T-helper 9 cell (primary cell): ENCODE measurements at places on chromosomes 16 and 17.

- DNase-seq = no peak
These were observed 43.7 kb downstream of the USP22 start for GRCh38 chr17:20999044-20999573.

GRCh38 chr16:16025214-16025968 is 76.0 kb downstream of the ABCC1 start:
- DNase-seq = peak; percentile 22

- no peak for DNase-seq
These were observed 54.7 kb upstream of the CDH11 start for GRCh38 chr16:65176603-65177002.

GRCh38 chr17:34082404-34082803 is 172.7 kb upstream of the CCL2 start:
- DNase-seq = no peak

DNA sequence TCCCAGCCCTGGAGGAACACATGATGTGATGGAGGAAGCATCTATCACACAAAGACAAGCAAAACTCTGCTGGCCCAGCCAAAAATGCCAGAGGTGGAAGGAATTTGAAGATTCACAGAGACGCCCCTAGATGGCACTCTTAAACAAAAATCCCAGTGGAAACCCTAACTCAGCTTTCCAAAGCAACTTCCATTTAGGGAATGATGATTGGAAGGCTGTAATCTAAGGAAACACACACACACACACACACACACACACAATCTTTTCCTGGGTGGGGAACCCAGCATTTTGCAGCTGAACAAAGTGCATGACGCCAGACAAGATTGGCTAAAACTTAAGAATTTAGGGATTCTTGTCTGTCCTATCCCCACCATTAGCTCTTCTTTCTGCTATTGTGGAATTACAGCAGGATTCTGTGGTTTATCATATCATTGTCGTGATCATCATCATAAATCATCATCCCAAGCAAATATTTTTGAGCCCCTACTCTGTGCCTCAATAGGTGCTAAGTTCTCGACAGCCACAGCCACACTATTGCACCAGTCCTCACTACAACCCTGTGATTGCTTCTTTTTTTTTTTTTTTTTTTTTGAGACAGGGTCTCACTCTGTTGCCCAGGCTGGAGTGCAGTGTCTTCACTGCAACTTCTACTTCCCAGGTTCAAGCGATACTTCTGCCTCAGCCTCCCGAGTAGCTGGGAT is 1.6 kb upstream of the LDAF1 start:
- no peak for DNase-seq

GRCh38 chr16:84124257-84125073 is 7.7 kb upstream of the MBTPS1 start:
- DNase-seq = no peak

DNA sequence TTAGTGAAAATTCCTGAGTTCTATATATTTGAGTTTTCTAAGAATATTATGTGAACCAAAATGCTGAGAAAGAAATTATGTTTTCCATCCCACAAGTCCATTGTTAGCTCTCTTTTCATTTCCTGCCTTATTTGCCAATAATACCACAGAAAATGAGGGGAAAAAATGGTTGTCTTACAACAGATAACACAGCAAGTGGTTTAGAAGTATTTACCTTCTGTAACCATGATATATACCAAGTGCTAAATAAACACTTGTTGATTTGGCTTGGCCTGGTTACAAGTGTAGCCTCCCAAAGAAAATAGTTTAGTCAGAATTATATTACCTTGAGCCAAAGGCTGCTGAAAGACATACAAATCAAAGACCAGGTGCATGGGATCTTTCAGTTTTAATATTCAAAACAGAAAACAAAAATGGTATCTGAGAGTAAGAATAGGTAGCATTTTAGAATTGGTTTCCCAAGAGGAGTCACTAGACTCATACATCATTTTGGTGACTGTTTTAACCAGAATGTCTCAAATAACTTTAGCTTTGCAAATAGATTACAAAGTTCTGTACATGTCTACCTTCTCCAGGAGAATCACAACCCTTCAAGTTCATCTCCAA is 439.8 kb upstream of the DYNLRB2 start:
- DNase-seq = no peak

GRCh38 chr17:41932816-41933389 is 2.5 kb downstream of the ODAD4 start:
- no peak for DNase-seq

- DNase-seq = no peak
These were observed 50.1 kb downstream of the RNF112 start for GRCh38 chr17:19461116-19461515.

GRCh38 chr17:74827800-74828199 is 31.9 kb downstream of the GRIN2C start:
- DNase-seq = no peak

GRCh38 chr17:31293581-31293980 is 3.5 kb downstream of the OMG start:
- DNase-seq = no peak

GRCh38 chr16:49528060-49528865 is 154.7 kb downstream of the C16orf78 start:
- DNase-seq = no peak

GRCh38 chr17:64129765-64130558 is at the start of gene ERN1:
Gene ERN1 (minus strand): TSS chr17:64130144. CDS start chr17:64130029, 115 bp downstream.
- DNase-seq = peak; percentile 96

DNA sequence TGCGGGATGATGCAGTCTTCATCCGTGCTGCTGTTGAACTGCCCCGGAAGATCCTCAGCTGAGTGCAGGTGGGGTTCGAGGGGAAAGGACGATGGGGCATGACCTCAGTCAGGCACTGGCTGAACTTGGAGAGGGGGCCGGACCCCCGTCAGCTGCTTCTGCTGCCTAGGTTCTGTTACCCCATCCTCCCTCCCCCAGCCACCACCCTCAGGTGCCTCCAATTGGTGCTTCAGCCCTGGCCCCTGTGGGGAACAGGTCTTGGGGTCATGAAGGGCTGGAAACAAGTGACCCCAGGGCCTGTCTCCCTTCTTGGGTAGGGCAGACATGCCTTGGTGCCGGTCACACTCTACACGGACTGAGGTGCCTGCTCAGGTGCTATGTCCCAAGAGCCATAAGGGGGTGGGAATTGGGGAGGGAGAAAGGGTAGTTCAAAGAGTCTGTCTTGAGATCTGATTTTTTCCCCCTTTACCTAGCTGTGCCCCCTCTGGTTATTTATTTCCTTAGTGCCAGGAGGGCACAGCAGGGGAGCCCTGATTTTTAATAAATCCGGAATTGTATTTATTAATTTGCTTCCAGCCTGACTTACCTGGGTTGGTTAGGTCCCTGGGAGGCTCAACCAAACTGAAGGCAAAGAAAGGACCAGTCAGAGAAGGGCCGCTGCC is 5.8 kb downstream of the TRAF4 start:
- DNase-seq = no peak

GRCh38 chr16:66261826-66262225 is 104.7 kb upstream of the CDH5 start:
- no peak for DNase-seq

DNA sequence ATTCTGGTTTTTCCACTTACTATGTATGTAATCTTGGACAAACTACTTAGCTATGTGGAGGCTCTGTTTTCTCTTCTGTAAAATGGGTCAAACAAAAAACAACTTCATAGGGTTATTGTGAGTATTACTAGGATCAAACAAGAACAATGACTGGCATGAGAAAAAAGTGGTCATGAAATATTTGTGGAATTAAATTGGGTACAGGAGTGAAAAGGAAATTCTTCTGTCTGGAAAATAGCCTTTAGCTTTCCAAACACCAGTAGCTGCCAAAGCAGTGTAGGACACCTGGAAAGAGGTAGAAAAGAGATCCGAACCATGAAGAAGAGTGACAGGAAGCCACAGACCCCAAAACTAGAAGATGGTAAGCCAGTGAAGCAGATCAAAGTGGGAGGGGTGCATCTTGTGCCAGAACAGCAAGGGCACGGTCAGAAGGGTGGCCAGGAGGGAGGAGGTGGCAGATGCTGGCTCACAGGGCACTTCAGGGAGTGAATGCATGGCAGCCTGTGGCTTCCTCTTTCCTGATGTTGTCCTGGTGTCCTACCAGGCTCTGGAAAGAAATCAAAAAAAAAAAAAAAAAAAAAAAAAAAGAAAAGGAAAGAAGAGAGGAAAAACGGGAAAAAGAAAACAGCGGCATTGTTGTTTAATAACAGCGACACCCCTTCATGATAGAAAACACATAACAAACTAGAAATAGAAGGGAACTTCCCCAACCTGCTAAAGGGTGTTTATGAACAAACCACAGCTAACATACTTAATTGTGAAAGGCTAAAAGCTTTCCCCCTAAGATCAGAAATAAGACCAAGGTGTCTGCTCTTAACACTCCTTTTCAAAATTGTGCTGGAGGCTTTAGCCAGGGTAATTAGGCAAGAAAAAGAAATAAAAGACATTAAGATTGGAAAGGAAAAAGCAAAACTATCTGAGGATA is 67.9 kb downstream of the PCTP start:
- no peak for DNase-seq

GRCh38 chr17:41402161-41402560 is 4.8 kb upstream of the KRT31 start:
- no peak for DNase-seq

- DNase-seq = peak; percentile 39
These were observed 24.8 kb downstream of the MYO18A start for GRCh38 chr17:29155227-29155965.

DNA sequence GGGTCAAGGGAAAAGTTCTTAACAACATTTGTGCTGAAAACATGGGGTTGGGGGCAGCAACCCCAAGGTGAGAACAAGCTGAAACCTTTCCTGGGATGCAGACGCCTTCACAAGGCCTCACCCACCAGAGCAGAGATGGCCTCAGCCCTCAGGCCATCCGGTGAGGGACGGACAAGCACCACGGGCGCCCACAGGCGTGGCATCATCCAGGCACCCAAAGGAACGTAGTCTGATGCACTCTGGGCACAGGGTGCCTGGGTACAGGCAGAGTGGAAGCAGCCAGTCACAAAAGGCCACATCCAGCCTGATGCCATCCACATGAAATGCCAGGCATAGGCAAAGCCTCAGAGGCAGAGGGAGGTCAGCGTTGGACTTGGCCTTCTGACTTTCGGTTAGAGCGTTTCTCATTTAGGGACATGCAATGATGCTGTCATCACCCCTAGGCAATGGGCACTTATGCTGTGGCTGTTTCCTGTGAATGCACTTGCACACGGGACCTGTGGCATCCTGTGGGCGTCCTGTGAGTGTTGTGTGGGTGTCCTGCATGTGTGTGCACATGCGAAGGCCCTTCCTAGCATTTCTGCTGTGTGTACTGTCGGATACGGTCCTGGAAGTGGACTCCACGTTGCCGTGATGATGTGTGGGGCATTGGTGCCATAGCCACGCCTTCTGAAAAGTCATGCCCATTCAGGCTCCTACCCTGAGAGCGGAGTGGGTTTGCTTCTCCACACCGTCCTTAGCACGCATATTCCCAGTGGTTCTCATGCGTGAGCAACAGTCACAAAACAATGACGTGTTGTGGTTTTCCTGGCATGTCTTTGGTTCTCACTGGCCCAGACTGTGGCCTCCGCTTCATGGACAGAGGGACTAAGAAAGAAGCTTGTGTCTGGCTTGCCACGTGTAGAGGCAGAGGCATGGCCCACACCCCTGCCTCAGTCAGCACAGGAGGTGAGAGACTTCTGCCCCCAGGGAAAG is 52.7 kb upstream of the ZNF469 start:
- no peak for DNase-seq

- no peak for DNase-seq
These were observed 111.9 kb downstream of the XYLT1 start for GRCh38 chr16:17358846-17359245.

DNA sequence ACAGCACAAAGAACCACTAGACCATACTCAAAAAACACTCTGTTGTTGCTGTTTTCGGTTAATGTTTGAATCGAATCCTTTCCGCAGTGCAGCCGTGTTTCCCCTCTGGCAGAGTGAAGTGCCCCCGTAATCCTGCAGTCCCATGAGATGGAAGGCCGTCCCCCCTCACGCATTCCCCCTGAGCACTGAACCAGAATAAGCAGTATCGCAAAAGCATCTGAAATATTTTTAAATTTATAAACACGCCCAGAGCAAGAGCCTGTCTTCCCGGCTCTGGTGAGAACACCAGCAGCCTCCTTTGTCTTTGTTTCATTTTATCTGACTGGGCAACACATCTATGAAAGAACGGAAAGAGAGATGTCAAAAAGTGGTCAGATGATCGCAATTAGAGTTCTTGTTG is 121.0 kb upstream of the ADAMTS18 start:
- no peak for DNase-seq

DNA sequence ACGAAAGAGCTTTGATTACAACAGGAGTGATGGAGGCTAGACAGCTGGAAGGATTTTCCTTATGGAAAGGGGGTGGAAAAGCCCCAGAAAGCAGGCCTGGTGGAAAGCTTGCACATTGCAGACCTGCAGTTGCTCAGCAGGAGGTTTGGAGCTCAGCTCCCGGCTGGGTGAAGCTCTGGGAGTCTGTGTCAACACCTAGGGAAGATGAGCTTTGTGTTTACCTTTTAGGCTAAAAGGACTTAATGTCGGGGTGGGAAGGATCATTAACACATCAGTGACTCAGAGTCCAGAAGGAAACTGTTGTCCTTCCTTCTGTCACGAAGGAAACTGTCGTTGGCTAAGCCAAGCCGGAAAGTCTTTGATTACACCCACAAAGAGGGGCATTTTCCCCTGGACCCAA is 48.2 kb downstream of the RAP1GAP2 start:
- no peak for DNase-seq

DNA sequence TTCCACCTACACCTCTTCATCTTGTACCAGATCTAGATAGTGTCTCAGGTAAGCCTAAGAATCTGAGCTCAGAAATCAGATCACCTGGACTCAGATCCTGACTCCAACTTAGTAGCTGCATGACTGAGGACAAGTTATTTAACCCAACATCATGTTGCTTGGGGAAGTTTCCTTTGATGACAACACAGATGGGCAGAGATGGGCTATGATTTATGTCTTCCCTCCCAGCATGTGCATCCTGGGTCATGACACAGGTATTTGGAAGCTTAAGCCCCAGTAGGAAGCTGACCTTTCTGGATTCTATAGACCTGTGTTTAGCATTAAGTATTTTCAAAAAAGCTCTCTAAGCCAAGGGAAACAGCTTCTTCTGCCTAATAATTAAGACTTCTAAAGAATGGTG is 12.4 kb upstream of the HEATR6 start:
- no peak for DNase-seq

GRCh38 chr16:47113130-47113529 is 30.6 kb downstream of the NETO2 start:
- no peak for DNase-seq
